ENCODE measurements at places on chromosomes 1 and 21.
A peak's percentile ranks its signal among the peaks of the same experiment; 100 is the strongest.

- DNase-seq, result no peak
Observed at GRCh38 chr1:173868266-173869020, at the start of gene ZBTB37. Gene ZBTB37, plus strand, starts transcription at chr1:173868380. Its CDS starts 1,846 bp downstream, at chr1:173870226.

GRCh38 chr1:32953495-32953894 lies 11.1 kb downstream of the RNF19B start:
- no peak for DNase-seq

- no peak for DNase-seq
Observed at GRCh38 chr1:155170806-155171205, 2.3 kb downstream of the KRTCAP2 start.

DNA sequence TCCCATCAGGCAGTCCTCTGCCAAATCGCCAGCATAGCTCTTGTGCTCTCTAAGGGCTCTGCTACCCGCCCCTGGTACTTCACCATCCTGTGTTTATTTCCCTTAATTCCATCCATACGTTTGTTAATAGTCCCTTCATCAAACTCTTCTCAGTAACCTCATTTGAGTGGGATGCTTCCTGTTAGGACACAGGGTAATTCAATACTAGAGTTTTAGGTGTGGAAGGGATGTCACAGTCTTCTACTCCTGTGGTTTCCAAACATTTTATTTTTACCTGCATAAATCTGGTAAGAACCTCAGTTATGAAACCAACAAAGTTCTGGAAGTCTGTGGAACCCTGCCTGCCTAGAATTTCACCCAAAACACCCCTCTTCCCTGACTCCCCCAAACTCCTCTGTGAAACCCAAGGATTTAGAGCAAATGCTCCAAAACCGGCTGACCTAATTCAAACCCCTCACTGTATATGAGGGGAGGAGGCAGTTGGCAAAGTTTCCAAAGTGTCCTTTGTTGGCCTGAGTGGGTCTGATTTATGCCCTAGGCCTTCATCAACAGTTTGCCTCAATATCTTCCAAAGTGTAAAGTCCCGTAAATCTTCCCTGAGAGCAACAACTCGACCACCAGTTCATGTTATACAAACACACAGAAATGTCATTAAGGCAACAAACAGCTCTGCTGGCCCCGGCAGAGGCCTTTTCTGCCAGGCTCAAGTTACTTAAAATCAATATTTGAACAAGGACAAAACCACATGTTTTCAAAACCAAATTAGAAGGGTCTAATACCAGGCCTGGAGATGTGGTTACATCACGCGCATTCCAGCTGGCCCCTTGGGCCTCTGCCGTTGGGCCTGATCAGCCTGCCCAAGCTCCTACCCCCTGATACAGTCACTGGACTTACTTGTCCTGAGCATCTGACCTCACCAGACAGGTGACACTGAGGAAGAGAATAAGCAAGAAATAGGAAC lies 82.4 kb upstream of the FGGY start:
- DNase-seq, result no peak

DNA sequence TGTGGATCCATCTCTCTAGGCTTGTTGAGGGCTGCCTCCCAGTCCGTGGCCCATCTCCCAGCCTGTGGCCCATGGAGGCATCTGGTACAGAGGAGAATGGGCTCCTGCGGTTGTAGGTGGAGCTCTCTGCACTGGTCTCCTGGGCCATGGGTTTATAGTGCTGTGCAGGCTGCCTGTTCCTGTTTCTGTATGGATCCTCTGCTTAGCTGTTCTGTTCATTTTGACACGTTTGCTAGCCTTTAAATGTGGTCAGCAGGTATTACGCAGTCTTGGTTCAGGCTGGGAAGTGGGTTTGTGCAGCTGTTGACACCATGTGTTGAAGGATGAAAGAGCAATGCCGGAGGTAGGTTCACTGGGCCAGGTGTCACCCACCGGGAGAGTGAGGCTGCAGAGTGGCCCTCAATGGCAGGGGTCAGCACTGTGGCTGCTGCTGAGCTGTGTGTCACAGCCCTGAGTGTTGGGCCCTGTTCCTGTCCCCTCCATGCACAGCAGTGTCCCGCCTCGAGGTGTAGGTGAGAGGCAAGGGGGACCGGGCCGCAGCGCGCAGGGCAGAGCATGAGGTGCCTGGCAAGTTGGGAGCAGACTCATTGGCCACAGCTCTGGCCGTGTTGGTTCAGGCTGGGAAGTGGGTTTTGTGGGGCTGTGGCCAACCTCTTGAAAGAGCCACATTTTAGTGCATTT lies 39.0 kb downstream of the SNAP47 start:
- peak; percentile 27 for DNase-seq

GRCh38 chr1:165300400-165300903 lies 56.1 kb downstream of the LMX1A start:
- DNase-seq, result no peak

- DNase-seq, result no peak
Observed at GRCh38 chr1:9761855-9762254, 61.9 kb downstream of the CLSTN1 start.

DNA sequence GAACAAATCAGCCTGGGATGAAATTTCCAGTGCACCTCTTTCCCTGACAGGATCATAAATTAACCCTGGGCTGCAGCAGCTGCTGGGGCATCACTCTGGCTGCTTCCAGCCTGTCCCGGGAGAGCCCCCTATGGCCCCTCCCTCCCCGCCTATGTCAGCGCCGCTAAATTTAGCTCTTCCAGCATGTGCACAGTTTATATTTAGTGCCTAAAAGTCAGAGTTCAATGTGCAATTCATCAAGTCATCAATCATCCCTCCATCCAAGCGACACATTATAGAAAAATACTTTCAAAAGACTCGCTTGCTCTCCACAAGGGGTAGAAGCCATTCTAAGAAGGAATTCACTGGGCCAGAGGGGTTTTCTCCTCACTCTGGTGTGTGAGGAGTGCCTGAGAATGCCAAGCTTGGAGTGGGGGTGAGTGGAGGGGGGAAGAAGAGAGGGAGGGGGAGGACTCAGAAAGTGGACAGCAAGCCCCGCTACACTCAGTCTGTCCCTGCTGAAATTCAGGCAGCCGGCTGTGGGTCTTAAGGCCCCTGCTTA lies 37.4 kb downstream of the XCL1 start:
- DNase-seq, result no peak

- no peak for DNase-seq
Observed at GRCh38 chr1:10402729-10403274, 3.9 kb downstream of the PGD start.

GRCh38 chr1:174740249-174740968 lies 259.3 kb upstream of the CACYBP start:
- no peak for DNase-seq

- no peak for DNase-seq
Observed at GRCh38 chr1:168518201-168518689, 25.6 kb downstream of the XCL2 start.

DNA sequence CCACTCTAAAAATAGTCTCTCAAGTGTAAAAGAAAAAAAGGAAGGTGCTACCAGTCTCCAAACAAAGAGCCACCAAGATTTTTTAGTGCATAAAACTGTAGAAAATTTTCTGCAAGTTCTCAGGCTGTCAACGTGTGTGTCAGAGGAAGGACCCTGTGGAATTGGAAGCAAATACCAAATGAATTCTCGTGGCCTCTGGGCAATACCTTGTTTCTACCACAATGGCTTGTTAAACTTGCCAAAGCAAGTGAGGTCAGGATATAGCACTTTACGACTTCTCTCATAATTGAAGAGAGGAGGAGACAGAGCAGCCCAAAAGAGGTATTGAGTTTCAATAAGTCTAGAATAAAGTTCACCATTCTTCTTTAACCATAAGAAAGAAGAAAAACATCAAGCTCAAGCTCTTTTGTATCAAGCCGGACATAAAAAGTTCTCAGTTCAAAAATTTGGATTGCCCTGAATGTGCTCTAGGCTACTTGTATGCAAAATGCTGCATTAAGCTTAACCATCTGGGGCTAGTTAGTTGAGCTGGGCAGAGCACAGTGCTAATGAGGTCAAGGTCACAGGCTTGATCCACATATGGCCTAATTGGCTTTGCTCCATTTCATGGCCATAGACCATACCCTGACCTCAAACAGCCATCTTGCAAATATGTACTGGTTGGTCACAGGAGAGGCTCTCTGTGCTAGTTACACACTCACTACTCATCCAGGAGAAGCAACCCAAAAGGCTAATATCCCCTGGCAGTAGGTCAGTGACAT lies 60.5 kb downstream of the TBX15 start:
- no peak for DNase-seq
